ENCODE measurements at places on chromosomes 6 and 20.

DNA sequence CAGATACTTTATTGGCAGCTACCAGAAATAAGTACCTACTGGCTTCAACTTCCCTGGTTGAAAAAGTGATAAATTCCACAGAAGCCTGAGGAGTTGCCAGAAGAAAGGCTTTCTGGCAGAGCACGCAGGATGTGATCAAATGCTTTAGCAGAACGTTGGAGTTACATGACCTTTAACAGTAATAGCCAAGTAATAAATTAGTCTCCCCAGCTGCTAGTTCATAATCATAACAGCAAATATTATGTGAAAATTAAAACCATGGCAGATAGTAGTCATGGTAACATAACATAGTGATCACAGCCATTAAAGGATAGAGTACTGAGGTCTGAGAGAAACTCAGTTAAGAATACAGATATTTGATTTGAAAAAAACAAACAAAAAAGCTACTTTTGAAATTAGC, 567.7 kb downstream of the ADGRB3 start:
- no peak for DNase-seq

GRCh38 chr6:11766589-11767450, 11.8 kb downstream of the ADTRP start:
- DNase-seq = no peak

- DNase-seq = no peak
These were observed 15.0 kb downstream of the ALDH8A1 start for GRCh38 chr6:134934793-134935485.

GRCh38 chr6:79048611-79049010, 29.4 kb downstream of the PHIP start:
- no peak for DNase-seq

GRCh38 chr6:80330961-80331360, 224.5 kb downstream of the BCKDHB start:
- no peak for DNase-seq

DNA sequence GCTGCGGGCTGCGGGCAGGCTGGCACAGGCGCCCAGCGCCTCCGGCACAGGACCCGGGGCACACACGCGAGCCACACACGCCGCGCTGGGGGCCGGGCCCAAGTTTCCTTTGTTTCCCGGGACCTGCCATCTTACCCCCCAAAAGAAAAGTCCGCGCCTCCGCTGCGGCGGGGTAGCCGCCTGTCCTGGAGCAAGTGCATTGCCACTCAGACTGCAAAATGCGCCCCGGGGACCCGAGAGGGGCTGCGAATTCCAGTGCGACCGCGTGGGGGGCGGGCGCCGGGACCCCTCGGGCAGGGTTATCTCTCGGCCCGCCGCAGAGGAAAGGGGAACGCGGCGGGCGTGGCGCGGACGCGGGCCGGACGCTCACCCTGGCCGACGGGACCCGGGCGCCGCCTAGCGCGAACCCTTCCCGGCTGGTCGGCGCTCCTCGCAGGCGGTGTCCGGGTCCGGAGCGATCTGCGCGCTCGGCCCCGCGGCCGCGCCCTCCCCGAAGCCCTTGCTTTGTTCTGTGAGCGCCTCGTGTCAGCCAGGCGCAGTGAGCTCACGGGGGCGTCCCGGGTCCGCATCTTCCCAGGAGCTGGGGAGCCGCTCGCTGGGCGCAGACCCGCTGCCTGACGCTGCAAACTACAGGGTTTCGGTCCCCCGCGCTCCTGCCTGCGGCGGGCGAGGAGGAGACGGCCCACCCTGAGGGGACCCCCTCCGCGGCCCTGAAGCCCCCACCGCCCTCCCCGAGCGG, 639 bp upstream of the CD24 start:
- DNase-seq = no peak

- no peak for DNase-seq
These were observed 10.6 kb downstream of the NFATC2 start for GRCh38 chr20:51531712-51532456.

GRCh38 chr20:2752567-2753460, 47.6 kb downstream of the CPXM1 start:
- DNase-seq = peak; percentile 35

DNA sequence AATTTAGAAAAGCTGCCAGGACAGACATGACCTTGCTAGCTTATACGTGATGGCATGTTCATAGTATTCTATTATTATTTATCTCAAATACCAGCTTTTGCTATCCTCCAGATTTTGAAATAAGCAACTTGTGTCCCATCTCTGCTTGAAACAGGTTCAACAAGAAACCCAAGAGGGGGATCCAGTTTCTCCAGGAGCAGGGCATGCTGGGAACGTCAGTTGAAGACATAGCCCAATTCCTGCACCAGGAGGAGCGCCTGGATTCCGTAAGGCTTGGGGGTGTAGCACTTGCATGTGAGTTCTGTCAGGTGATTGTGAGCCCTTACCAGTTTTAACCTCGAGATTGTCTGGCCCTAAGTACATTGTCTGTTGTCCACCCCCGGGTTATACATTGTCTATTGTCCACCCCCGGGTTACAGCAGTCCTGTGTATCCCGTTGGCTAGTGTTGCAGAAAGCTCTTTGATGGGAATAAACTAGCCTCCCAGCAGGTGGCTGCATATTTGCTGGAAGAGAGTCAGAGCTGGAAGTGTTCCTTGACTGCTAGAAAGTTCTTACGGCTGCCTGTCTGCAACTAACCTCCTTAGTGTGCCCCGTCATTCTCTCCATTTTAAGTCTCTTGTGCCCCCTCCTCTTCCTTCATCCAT, 61.4 kb upstream of the CSE1L start:
- DNase-seq = no peak

- no peak for DNase-seq
These were observed 47.7 kb upstream of the CST5 start for GRCh38 chr20:23926944-23927872.

- no peak for DNase-seq
These were observed 113.0 kb downstream of the SYCP2 start for GRCh38 chr20:59820204-59821041.
